ENCODE measurements at places on chromosomes 4 and X.

DNA sequence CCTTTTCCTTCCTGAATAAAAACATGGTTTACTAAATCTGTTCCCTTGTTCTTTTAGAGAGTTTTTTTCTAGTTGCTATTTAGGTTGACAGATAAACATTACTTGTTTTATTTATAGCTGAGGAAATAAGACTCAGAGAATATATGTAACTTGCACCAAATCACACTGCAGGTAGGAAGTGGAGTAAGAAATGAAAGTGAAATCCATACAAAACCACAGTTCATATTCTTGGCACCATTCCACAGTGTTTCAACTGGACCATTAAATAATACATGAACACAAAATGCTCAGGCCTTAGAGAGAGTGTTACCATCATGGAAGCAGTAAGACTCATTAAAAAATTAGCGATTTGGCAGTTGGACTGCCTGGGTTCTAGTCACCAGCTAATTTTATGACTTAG, 326.9 kb upstream of the SLIT2 start:
- no peak for DNase-seq

DNA sequence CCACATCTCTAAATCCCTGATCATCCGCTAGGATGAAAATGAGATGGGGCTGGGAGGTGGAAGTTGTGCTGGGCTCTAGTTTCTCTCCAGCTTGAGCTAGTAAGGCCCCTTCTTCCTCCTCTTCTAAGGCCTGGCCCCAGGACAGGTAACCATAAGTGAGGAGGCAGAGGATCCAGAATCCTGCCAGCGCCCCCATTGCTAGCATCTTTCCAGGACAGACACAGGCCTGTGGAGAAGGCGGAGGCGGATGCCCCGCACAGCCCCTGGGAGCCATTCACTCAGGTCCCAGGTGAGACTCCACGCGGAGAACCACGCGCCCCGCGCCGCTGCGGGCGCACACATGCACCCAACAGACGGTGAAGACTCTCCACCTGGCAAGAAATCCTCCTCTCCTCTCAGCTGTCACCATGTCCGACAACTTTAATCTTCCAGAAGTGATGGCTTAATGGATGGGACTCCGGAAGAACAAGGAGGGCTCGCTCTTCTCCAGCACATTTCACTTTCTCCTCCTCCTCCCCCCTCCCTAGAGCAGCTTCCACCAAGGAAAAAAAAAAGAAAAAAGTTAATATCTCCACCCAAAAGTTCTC, 793 bp downstream of the ARSJ start:
- peak; percentile 6 for DNase-seq

DNA sequence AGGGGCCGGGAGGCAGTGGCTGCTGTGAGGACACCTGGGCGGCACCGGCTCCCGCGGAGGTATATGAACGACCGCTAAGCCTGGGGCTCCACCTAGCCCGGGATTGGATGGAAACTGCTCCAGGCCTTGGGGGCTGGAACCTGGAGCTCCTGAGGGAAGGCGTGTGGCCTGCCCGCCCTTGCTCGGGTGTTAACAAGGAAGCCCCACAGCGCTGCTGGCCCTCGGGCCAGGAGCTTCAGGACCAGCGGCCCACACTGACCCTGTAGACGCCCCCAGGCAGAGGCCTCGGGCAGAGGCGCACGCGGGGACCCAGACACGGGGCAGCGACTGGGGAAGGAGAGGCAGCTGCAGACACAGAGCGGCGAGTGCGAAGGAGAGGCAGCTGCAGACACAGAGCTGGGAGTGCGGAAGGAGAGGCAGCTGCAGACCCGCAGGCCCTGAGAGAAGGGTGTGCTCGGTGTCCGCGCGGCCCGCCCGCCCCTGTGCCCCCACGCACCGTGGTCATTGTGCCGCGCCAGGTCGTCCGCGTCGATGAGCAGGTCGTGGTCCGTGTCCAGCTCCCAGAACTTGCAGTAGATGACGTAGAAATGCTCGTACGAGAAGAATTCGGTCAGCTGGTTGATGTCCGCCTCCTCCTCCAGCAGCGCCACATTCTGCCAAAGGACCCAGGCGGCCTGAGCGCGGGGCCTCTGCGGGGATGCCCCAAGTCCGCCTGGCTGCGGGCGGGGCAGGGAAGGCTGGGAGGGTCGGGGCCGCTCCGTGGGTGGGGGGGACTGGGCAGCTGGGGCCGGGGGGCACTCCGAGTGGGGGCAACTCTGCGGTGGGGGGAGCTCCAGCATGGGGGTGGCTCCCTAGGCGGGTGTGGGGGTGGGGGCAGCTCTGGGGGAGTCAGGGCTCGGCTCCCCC, 26.7 kb upstream of the GTPBP6 start:
- DNase-seq, result no peak

DNA sequence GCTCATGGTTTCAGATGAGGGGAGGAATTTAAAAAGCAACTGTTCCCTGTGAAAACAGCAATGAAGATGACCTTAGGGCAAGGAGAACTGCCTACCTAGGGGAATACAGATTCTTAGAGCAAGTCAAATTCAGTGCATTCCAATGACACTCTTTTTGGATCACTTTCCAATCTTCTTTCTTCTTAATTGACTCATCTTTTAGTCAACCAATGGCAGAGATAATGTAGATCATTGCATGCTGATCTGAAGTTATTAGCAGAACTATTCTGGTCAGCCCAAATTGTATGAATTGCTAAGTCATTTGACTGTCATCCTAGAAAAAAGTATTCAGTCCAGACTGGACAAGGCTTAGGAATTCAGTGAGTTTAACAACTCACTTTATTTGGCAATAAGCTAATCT, 12.6 kb upstream of the NR3C2 start:
- no peak for DNase-seq

- DNase-seq, result no peak
These were observed 85.1 kb upstream of the PSAPL1 start for GRCh38 chr4:7519638-7520376.

DNA sequence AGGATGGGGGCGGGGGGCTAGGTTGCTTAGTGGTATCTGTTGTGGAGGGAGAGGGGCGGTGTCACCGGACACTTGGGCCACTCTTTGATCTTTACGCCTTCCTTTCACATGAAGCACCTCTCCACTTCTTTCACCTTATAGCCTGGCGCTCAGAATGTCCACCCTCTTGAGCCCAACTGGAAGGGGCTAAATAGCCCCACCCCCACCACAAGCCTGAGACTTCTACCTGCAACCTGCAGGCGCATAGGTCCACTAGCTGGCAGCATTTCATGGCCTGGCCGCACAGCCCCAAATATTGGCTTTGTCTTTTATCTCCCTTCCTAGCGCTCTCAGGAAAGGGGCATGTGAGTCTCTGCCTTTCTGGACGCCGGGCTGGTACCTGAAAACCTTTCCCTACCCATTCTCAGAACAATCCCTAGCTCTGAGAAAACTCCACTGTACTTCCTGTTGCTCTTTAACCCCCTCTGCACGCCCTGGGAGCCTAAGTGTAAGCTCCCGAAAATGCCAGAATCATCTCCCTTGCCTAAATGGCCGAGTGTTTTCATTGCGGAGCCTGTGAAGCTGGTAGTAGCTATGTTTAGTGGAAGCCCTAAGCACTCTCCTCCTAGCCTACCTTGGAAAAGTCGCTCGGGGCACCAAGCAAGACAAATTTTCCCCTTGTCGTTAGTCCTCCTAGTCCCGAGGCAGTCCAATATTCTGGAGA, 1.2 kb upstream of the TRPC5 start:
- no peak for DNase-seq

- DNase-seq, result no peak
These were observed 46.0 kb downstream of the WDR19 start for GRCh38 chr4:39228377-39228776.

DNA sequence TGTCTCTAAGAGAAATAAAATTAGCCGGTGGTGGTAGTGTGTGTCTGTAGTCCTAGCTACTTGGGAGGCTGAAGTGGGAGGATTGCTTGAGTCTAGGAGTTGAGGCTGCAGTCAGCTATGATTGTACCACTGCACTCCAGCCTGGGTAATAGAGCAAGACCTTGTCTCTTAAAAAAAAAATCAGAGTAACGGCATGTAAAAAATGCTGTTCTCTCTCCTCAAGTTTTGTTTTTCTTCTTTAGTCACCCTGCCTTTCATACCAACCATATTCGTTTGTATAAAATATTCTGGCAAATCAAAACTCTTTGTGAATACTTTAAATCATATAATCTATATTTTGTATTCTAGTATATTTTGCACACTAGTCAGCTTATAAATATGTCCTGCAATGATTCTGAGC, 44.8 kb upstream of the NUDT6 start:
- DNase-seq, result no peak

DNA sequence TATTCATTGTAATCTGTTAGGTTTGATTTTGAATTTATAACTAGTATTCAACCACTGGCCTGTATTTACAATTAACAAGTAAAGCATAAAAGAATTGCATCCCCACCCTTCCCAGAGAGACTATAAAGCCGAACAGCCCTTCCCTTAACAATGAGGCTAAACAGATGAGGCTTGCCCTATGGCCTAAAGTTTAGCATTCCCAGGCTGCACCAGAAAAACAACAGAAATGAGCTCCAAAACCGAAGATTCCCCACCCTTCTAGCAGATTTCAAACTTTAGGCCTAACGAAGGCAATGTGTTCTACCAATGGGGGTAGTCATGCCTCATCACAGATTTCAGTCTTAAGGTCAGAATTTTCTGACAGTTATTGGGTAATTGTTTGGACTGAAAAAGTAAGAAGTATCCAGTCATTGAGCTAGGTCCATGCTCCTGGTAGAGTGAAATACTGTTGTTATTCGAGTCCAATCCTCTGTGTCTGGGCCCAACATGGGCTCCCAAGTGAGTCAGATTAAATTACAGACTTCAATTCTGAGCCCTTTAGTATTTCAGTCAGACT, 197.6 kb downstream of the ANTXR2 start:
- no peak for DNase-seq

DNA sequence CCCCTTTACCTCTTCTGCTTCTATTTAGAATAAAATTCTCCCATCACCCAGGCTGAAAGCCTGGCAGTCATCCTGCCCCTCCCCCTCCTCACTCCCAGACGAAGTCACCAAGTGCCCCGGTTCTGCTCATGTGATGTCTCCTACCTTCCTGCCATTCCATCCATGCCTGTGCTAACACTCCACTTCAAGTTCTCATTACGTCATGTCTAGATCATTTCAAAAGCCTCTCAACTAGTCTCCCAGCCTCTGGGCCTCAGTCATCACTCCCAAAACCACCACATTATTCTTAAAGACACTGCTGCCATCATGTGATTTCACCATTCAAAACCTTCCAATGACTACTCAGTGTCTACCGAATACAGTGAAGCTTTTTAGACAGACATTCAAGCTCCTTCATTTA, 17.2 kb upstream of the HOPX start:
- DNase-seq, result no peak

- DNase-seq, result no peak
These were observed 70.4 kb downstream of the ELOVL6 start for GRCh38 chr4:110128029-110128428.

- DNase-seq, result no peak
These were observed 260.6 kb upstream of the MAD2L1 start for GRCh38 chr4:120327276-120327675.

DNA sequence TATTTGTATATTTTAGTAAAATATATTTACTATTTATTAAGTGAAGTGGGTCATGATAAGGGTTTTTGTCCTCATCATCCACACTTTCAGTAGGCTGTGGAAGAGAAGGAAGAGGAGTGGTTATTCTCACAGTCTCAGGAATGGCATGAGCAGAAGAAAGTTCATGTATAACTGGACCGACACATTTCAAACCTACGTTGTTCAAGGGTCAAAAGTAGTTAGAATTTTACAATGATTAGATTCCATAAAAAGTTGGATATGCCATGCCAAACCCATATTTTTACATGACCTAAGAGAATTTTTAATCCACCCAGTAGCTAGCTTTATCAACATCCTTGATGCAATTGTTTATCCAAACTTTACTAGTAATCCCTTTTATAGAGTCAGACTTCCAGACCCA, 15.6 kb upstream of the MAGEA8 start:
- DNase-seq, result no peak

DNA sequence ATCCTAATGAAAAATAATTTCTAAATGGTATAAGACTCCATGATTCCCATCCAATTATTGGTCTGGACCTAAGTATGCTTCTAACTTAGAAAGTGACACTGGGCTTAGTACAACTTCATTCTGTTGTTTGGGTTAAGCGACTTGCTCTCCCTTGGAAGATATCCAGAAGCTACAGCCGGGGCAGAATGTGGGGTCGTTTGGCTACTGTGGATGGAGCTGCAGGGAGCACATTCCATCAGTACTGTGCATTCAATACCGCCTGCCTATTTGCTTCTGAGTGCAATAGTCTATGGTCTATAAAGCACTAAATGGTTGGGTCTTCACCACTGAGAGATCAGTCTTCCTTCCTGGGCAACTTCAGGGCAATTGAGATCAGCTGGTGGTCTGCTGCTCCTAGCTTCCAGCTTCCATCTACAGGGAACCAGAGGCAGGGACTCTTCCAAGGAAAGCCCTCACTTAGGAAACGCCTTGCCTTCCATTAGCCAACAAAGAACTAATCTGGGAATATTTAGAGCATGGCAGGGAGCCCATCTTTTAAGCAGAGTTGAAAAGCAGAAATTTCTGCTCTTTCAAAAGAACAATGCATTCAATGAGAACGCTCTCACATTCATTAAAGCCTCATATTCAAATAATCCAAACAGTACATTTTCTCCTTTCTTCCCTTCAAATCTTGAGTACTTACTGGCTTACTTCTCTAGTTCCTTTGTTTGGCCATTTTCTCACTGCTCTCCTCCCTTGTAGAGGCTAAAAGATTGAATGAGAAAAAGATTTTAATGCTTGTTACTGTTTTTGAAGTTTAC, 1049.9 kb upstream of the TENM3 start:
- DNase-seq, result no peak

- no peak for DNase-seq
These were observed 237.0 kb downstream of the MGST2 start for GRCh38 chr4:139902321-139903320.

GRCh38 chrX:10397349-10397748, 223.0 kb downstream of the MID1 start:
- no peak for DNase-seq

- DNase-seq, result no peak
These were observed 153.8 kb downstream of the NEK1 start for GRCh38 chr4:169458575-169458974.

GRCh38 chr4:81130569-81130968, 84.5 kb downstream of the PRKG2 start:
- no peak for DNase-seq

GRCh38 chr4:80201252-80202151, 4.2 kb downstream of the PRDM8 start:
- peak; percentile 84 for DNase-seq

Measured in CD4-positive, alpha-beta T cell (primary cell).